ENCODE measurements at places on chromosomes 1 and 21.

GRCh38 chr1:230215031-230215430 lies 148.0 kb downstream of the GALNT2 start:
- DNase-seq = no peak

DNA sequence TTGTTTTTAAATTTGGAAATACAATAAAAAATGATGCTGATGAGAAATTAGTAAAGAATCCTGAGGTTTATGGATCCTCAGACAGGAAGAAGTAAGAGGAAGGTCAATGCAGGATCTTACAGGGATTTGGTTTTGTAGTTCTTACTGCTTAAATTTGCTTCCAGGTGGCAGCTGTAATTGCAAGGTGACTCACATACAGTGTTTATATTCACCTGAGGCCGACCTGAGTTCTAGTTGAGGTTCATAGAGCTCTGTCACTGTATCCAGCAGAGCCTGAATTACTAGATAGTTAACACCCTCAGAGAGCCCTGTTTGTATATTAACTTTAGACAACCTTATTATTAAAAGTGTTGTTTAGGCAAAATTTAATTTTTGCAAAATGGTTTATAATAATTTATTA lies 1.4 kb upstream of the WDR26 start:
- peak; percentile 18 for DNase-seq

- no peak for DNase-seq
Measured at GRCh38 chr1:19070197-19070651, 113.7 kb upstream of the IFFO2 start.

- DNase-seq = no peak
Measured at GRCh38 chr1:212951126-212951946, 995 bp downstream of the VASH2 start.

- no peak for DNase-seq
Measured at GRCh38 chr1:220344745-220345144, 72.5 kb upstream of the RAB3GAP2 start.

DNA sequence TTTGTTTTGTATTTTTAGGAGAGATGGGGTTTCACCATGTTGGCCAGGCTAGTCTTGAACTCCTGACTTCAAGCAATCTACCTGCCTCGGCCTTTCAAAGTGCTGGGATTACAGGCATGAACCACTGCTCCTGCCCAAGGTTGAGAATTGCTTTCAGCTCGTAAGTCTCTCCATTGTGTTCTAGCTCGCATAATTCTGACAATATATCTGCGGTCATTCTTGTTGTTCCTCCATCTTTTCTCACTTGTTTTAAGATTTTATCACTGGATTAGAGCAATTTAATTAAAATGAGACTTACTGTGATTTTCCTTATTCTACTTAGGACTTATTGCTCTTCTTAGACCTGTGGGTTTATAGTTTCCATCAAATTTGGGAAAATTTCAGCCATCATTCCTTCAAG lies 102.9 kb downstream of the AHCTF1 start:
- no peak for DNase-seq

DNA sequence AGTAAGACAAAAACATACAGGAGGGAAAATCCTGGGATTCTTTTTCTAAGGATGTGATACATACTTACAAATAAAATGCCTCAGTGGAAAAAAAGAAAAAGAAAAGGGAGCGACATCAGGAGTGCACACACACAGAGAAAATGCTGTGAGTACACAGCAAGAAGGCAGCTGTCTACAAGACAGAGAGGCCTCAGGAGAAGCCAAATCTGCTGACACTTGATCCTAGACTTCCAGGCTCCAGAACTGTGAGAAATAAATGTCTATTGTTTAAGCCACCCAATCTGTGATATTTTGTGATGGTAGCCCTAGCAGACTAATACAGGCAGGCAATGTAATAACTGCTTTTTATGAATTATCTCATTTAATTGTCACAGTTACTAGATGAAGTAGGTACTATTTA lies 17.0 kb upstream of the TRIM45 start:
- no peak for DNase-seq

DNA sequence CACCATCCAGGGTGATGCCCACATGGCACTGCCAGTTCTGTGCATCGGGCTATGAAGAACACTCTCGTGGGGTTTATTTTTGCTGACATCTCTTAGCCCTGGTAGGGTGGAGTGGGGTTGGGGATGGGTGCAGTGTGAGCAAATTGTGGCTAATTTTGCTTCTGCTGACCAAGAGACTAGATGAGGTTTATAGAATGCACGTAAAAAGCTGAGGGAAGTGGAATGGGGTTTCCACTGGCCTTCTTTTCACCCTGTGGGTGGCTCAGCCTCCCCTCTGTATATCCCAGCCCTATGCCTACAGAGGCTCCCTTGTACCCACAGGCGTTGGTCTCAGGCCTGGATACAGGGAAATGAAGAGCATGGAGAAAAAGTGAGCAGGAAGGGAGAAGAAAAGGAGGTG lies 44.1 kb upstream of the RAB4A start:
- DNase-seq = no peak

- no peak for DNase-seq
Measured at GRCh38 chr1:159077120-159077961, 775 bp upstream of the AIM2 start.

GRCh38 chr1:24544239-24544638 lies 11.6 kb upstream of the NCMAP start:
- peak; percentile 13 for DNase-seq

DNA sequence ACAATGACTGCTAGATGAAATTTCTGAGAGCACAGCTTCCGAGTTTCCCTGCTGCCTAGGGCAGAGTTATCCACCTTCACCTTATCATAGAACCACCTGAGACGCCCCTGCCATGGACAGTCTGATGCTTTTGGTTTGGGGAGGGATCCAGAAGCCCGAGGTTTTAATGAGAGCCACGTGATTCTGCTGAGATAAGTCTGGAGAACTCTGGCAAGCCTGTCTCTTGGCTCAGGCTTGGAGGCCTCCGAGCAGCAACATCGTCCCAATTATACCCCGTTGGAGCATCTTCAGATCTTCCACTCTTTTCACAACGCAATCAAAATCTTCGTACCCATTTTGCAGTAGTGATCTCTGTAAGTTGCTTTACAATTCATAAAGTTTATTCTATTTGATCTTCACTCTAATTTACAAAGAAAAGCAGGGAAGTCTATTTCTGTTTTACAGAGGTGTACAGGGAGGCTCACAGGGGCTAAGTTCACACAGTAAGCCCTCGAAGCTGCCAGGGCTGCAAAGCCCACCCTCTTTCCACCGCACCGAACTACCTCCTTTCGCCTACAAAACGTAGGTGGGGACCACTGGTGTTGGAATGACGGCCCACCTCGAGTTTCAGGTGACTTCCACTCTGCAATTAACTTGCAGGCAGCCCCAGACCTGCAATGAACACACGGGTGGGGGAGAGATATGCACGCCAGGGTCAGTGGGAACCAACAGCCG lies 513 bp upstream of the HHAT start:
- DNase-seq = no peak

DNA sequence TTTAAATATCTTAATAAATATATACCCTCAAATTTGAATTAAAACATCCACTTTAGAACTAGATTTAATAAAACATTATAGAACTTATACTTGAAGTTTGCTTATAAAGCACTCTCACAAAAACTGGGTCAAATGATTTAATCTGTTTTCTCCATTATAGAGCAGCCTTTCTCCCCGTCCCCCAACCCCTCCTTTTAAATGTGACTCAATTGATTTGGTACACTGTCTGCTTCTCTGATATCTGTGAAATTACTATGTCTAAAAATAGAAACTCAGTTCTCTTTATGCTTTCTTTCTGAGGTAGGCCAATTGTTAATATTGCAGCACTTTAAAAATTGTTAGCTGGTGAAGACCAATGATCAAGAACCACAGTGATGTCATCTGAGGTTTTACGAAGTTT lies 6.9 kb upstream of the ZBTB21 start:
- DNase-seq = no peak

- no peak for DNase-seq
Measured at GRCh38 chr1:92972409-92973129, 11.3 kb upstream of the DIPK1A start.

DNA sequence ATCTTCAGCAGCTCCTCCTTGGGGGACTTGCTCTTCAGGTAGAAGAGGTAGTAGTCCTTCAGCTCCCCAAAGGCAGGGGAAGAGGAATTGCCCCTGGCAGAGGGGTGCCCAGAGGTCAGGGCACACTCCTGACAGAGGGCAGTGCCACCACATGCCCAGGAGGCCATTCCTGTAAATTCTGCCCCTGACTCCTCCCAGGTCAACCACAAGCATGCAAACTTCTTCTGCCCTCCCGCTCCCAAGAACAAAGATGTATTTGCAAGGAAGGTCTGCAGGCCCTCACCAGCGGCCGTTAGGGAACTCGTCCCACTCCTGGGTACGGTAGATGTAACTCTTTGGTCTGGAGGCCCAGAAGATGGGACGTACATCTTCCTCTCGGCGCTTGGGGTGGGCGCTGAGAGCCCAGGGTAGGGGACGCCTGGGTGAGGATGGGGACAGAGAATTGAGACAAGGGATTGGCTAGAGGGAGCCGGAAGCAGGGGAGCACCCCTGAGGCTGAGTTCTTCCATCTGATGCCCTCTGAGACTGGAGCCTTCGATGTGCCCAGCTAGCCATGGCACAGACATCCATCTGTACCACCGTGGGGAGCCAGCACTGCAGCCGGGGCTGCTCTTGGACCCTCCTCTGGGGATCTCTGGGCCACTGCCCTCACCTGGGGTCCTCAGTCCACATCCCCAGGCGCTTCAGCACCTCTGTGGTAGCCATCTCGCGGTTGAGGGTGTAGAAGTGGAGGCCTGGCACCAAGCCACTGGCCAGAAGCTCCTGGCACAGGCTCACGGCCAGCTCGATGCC lies 11.1 kb downstream of the MTHFR start:
- no peak for DNase-seq

- no peak for DNase-seq
Measured at GRCh38 chr1:204788470-204788869, 82.2 kb upstream of the NFASC start.

DNA sequence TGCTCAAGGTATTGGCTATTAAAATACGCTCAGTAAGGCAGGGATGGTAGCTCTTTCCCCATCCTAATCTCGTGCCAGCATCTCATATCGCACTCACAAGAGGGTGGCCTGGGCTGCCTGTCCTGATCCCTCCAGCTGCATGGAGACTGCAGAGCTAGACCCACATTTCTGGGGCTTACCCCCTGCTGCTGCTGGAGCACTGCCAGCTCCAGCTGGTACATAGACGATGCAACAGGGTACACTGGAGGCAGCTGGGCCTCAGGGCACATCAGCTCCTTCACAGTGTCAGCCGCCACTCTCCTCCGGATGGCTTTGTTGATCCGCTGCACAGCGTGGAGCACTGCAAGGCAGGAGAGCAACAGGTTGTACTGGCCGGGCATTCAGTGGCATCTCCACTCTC lies 16.0 kb downstream of the IQGAP3 start:
- DNase-seq = no peak

- DNase-seq = no peak
Measured at GRCh38 chr1:108120163-108120562, 80.0 kb downstream of the SLC25A24 start.

DNA sequence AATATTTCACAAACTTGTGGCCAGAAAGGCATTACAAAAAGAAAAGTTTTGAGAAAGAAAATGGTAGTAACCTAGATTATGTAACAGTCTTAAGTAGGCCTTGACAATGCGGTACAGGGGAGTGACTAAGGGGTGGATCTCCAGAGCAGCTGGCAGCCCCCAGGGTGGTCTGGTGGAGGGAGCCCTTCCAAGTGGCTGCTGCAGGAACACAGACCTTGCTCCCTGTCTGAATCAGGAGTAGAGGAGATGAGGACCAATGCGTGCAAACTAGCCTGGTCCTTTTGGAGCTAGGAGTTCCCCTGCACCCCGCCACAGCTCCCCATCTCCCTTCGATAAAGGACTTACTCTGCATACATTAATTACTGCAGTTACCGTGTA lies 189.0 kb downstream of the NFIA start:
- DNase-seq = no peak

DNA sequence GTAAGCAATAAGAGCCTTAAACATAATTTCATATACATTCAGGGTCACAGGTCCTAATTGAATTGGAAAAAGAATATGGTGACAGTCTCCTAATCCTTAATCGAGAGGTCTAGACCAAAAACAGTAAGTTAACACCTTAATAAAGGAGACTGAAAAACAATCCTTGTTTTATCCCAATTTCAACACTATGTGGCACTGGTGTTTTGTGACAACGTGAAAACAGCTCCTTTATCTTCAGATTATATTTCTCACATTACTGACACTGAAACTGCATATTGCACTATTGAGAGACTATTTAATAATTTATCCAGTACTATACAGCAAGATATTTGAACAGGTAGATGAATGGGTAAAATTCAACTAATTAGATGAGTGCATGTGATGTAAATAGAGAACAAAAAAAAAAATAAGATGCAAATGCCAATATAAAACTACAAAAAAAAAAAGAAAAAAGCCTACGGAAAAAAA lies 34.1 kb downstream of the TP53BP2 start:
- peak; percentile 61 for DNase-seq

GRCh38 chr1:168159251-168159650 lies 19.5 kb upstream of the TIPRL start:
- no peak for DNase-seq

GRCh38 chr21:25887646-25888306 lies 153.0 kb downstream of the GABPA start:
- DNase-seq = no peak

DNA sequence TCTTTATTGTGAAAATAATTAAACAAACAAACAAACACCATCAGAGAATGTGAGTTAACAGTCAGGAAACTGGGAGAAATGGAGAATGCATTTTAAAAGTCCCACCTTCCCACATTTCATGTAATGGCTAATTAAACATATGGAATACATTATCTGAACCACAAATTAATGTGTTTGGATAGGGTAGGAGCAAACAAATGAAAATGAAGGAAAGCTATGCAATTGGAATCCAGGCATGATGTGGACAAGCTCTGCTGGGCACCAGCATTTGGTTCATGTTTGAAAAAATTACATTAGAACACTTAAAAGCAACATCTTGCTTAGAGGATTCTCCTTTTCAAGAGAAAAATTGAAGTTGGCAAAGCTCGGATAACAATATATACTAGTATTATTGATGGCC lies 628.1 kb downstream of the LMO4 start:
- peak; percentile 33 for DNase-seq

GRCh38 chr1:172498857-172499256 lies 34.1 kb upstream of the SUCO start:
- no peak for DNase-seq

DNA sequence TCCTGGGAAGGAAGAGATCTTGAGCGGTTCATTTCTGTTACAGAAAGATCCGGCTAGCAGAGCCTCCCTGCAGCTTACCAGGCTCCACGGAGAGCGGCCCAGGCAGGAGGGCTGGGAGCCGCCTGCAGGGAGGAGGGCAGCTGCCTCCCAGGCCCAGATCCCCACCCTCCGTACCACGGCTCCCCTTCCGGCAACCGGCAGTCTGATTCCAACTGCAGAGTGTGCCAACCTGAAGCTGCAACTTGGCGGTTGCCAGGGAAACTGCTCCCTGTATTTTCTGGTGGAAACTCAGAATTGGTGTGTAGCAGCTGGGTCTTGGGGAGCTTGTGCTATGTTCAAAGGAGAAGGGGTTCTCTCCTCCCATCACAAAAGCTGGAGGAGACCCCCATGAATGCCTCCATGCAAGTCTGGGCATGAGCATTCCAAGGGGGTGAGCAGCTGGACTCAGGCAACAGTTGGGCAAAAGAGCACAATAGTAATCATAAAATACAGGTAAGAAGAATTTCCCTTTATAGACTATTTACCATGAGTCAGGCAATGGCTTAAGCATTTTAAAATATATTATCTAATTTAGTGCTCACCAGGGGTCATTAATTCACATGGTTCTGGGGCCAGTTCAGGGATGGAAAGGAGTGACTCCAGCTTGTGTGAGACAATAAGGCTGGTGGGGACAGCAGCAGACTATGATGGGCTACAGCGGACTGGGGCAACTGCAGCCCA lies 46.1 kb upstream of the KAZN start:
- no peak for DNase-seq
